Neural cell (in vitro differentiated cells): ENCODE measurements at places on chromosomes 3 and 15. TPM values are rescaled to one million over a fixed set of nuclear protein-coding genes. Genes with fewer than 3 reads are reported as not detected.

PLSCR2 gene
- not detected in 2 replicates for polyA plus RNA-seq

NAALADL2 gene
- 1.6 and 2.2 TPM in 2 replicates for polyA plus RNA-seq

KLHL40 gene
- polyA plus RNA-seq, result not detected in 2 replicates

ENTPD3 gene
- 2.8 and 3.1 TPM in 2 replicates for polyA plus RNA-seq

GRIP2 gene
- polyA plus RNA-seq, result 8.6 and 13.3 TPM in 2 replicates

IMPG2 gene
- polyA plus RNA-seq, result 5.2 and 6.3 TPM in 2 replicates

C2CD4A gene
- not detected in 2 replicates for polyA plus RNA-seq

AHSG gene
- polyA plus RNA-seq, result 0.40 and 1.1 TPM in 2 replicates

TYRO3 gene
- 11.6 and 12.1 TPM in 2 replicates for polyA plus RNA-seq

ERICH6 gene
- polyA plus RNA-seq, result 0.32 TPM in 1 of 2 replicates, not detected in the other

GOLGA8G gene
- polyA plus RNA-seq, result not detected in 2 replicates

GOLGA8M gene
- polyA plus RNA-seq, result not detected in 2 replicates

GALNT15 gene
- 1.5 TPM in 2 replicates for polyA plus RNA-seq

TMOD2 gene
- polyA plus RNA-seq, result 79.9 and 80.3 TPM in 2 replicates

GRAMD1C gene
- polyA plus RNA-seq, result 12.9 and 31.0 TPM in 2 replicates

AGBL1 gene
- 0.12 TPM in 1 of 2 replicates, not detected in the other for polyA plus RNA-seq

ARRDC4 gene
- 38.6 and 39.7 TPM in 2 replicates for polyA plus RNA-seq

ZNF80 gene
- polyA plus RNA-seq, result 0.17 TPM in 1 of 2 replicates, not detected in the other

PPM1L gene
- 24.9 and 28.3 TPM in 2 replicates for polyA plus RNA-seq

FRMD4B gene
- polyA plus RNA-seq, result 4.8 and 6.2 TPM in 2 replicates

ATP8B4 gene
- 1.0 and 2.9 TPM in 2 replicates for polyA plus RNA-seq

NMD3 gene
- 22.4 and 25.3 TPM in 2 replicates for polyA plus RNA-seq

TMEM212 gene
- polyA plus RNA-seq, result not detected in 2 replicates

C3orf49 gene
- polyA plus RNA-seq, result not detected in 2 replicates
